ENCODE measurements at places on chromosomes 1 and 21. TPM values are rescaled to one million over a fixed set of nuclear protein-coding genes. Genes with fewer than 3 reads are reported as not detected.

The ANP32E gene
- 47.1 TPM for total RNA-seq

GRCh38 chr1:154992721-154993571, 440 bp upstream of the LENEP start:
- no peak for DNase-seq

The PRMT6 gene
- 21.6 TPM for total RNA-seq

The RAB25 gene
- total RNA-seq, result 0.69 TPM

GRCh38 chr1:22697980-22698379, 12.7 kb upstream of the EPHB2 start:
- no peak for DNase-seq

The NFIA gene
- 0.54 TPM for total RNA-seq

The ZNF695 gene
- total RNA-seq, result 0.51 TPM

- no peak for DNase-seq
Measured at GRCh38 chr1:211474451-211474850, 17.5 kb downstream of the RD3 start.

DNA sequence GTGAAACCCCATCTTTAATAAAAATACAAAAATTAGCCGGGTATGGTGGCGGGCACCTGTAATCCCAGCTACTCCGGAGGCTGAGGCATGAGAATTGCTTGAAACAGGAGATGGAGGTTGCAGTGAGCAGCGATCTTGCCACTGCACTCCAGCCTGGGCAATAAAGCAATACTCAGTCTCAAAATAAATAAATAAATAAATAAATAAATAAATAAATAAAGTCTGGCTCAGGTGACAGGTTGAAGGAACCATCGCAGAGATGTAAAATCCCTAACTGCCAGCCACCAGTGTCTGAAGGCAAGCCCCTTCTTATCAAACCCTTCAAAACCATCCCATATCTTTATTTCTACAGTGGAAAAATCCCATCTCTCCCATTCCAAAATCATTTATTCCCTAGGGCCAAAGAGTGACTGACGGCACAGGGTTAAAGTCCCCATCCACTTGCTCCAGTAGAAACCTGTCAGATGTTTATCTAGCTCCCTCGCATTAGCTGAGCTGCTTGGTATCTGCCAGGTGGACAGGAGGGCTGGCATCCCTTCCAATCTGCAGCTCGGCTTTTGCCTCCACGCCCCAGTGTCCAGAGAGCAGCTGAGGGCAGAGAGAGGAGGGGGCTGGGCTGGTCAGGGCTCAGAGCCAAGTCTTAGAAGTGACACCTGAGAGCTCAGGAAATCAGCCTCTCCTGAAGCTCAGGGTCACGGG, 5.0 kb downstream of the CSRP1 start:
- DNase-seq, result no peak

GRCh38 chr1:201149400-201149799, 4.9 kb downstream of the TMEM9 start:
- DNase-seq, result no peak

GRCh38 chr1:35675773-35676172, 34.4 kb upstream of the PSMB2 start:
- no peak for DNase-seq

DNA sequence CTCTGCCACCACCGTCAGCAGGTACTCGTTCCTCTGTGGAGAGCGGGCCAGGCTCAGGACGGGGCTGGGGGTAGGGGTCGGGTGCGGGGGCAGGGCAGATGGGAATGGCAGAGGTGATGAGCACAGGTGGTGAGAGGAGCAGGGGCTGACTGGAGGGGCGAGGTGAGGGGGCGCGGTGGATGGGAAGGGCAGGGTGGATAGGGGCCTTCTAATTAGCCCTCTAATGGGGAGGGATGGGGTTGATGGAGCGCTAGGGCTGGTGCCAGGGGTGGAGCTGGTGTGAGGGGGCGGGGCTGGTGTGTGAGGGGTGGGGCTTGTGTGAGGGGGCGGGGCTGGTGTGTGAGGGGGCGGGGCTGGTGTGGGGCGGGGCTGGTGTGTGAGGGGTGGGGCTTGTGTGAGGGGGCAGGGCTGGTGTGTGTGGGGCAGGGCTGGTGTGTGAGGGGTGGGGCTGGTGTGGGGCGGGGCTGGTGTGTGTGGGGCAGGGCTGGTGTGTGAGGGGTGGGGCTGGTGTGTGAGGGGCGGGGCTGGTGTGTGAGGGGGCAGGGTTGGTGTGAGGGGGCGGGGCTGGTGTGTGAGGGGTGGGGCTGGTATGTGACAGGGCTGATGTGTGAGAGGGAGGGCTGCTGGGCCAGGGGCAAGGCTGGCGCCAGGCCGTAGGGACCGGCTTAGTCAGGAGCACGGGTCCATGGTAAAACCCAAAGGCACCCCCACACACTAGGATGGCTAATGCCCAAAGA, 5.9 kb downstream of the KRTAP10-1 start:
- DNase-seq, result no peak

- DNase-seq, result no peak
Measured at GRCh38 chr1:117857418-117857817, 72.0 kb downstream of the GDAP2 start.

GRCh38 chr1:107530543-107530942, 389.7 kb downstream of the NTNG1 start:
- DNase-seq, result no peak

DNA sequence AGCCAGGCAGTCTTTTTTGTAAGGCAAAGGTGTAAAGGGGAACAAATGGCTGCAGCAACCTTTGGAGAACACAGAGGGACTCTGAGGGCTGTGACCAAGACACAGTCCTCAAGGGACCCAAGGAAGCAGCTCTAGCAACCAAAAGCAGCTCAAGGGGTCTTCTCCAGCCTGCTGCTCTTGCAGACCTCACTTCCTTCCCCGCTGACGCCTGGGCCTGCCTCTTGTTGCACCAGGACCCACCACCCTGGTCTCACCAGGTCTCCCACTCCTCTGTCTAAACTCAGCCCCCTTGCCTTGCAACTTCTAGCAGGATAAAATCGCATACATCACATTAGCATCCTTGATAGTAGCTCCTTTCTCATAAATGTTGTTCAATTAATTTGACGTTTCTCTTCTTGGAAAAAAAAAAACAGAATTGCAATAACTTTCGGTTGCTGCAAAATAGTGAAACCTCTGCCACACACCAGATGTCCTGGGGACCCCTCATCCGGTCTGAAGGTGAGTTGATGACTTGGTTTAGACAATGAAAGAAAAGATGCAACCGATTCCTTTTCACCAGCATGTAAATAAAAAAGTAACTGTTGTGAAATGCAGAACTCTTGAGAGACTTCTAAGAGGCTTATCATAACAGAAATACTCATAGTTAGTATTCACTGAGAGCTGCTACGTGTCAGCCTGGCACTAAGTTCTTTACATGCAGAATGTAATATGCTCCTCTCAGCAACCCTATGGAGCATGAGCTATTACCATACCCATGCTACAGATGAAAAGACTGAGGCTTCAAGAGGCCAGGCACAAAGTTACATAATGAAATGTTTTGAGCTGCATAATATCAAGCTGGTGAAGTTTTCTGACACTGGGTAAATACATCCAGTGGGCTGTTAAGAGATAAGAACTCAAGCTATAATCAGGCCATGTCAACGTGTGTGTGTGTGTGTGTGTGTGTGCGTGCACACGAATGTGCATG, 58.5 kb downstream of the UMODL1 start:
- no peak for DNase-seq

DNA sequence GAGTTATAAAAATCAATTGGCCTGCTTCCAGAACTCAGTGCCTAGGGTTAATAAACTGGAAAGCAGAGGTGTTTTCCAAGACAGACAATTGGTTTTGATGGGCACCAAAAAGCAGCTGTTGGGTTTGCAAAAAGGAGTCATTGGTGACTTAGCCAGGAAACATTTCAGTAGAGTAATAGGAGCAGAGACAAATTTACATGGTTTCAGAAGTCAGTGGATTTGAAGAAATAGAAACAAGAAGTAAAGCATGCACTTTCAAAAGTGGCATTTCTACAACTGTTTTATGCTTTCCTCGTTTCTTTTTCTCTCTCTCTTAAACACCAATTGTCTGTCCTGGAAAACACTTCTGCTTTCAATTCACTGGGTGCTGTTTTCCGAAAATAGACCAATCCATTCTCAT, 87.8 kb downstream of the GLUL start:
- no peak for DNase-seq

GRCh38 chr1:11482701-11483479, 3.9 kb downstream of the DISP3 start:
- no peak for DNase-seq

- DNase-seq, result no peak
Measured at GRCh38 chr1:3356827-3357460, 97.5 kb upstream of the ARHGEF16 start.

- DNase-seq, result no peak
Measured at GRCh38 chr1:192485692-192486436, 89.7 kb upstream of the RGS1 start.

DNA sequence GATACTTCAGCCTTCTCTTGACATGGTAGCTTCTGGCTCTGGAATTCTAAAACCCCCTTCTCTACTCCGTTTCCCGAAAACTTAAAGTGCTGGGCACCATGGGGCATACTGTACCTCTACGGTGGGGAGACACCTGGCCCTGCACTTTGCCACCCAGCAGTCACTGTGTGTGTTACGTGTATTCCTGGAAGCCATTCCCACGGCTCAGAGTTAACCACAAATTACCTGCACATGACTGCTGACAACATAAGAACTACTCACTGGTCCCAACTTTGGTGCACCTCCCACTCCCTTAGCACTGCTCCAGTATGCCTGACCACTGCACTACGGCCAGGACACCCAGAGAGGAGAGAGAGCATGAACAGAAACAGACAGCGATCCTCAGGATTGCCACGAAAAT, 29.4 kb upstream of the TMPRSS2 start:
- no peak for DNase-seq

Data from B cell (primary cell).